ENCODE measurements at places on chromosomes 12 and 14.

DNA sequence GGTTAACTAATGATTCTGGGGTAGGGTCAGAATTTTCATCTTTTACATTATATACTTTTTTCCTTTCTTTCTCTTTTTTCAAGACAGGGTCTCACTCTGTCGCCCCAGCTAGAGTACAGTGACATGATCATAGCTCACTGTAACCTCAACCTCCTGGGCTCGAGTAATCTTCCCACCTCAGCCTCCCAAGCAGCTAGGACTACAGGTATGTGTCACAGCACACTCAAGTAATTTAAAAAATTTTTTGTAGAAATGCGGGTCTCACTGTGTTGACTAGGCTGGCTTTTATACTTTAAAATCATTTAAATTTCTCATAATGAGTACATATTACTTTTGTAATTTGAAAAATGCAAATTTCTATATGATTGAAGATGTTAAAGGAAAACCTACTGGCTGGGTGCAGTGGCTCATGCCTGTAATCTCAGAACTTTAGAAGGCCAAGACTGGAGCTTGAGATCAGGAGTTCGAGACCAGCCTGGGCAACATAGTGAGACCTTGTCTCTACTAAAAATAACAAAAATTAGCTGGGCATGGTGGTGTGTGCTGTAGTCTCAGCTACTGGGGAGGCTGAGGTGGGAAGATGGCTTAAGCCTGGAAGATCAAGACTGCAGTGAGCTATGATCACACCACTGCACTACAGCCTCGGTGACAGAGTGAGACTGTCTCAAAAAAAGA is 25.7 kb downstream of the R3HDM2 start:
- no peak for DNase-seq

GRCh38 chr14:94601884-94602391 is 10.3 kb upstream of the SERPINA3 start:
- DNase-seq, result no peak

DNA sequence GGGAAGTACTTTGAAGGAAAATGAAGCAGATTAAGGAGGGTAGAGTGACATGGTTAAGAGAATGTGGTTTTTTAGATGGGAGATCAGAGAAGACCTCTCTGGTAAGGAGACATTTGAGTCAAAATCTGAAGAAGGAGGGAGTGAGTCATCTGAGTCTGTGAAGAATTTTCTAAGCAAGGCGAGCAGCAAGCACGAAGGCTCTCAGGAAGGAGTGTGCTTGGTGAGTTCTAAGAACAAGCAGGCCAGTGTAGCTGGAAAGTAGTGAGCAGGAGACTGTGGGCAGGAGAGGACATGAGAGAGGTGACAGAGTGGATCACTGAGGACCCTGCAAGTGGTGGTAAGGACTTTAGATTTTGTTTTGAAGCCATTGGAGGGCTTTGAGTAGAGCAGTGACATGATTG is 76.3 kb upstream of the FUT8 start:
- peak; percentile 6 for DNase-seq

- DNase-seq, result no peak
Measured at GRCh38 chr12:114500775-114501473, 95.0 kb upstream of the TBX5 start.

DNA sequence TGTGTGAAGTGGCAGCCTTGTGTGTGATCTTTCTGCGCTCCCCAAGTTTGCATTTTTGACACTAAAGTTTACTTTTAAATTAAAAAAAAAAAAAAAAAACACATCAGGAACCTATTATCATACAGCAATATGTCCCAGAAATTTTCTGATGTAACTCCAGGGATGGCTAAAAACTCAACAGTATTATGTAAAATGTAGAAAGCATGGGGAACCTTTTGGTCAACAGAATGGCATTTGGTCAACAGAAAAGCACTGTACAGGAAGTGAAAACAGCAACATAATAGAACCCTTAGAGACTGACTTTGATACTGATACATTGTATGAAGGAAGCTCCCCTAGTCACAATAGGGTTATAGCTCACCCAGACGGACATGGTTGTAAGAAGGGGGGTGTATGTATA is 224.3 kb downstream of the ITPR2 start:
- DNase-seq, result no peak
